ENCODE measurements at places on chromosomes 3 and 15.

- no peak for DNase-seq
Observed at GRCh38 chr15:42092398-42093318, 1.7 kb downstream of the PLA2G4D start.

DNA sequence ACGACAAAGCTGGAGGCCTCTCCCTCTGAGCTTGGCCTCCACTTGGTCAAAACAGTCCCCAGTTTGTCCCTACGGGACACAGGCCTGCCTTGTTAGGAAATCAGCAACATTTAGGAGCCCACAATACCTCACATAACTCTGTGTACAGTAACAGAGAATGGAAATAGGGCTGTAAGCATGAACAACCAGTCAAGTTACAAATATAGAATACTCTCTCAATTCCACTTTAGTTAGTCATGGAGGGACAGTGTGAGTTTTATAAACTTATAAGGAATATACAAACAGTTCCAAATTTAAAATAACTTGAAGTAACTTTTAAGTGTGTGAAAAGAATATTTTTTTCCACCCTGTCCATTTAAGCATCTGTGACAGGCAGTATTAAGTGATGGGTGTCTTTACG is 129.4 kb downstream of the PGPEP1L start:
- no peak for DNase-seq

DNA sequence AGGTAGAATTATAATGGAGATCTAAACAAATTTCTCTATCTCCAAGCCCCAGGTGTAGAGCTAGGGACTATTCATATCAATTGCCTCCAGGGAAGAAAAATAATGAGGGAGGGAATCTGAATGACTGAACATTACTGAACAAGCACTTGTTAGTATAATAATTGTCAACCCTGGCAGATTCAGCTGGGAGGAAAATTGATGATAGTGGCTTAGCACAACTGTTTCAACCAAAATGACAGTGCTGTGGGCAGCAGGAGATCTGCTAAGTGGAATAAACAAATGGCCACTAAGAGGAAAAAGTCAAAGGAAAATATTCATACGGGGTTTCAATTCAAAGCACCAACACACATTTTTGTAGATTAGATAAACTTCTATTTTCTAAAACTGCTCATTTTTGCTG is 294.9 kb upstream of the ZNF385D start:
- no peak for DNase-seq

DNA sequence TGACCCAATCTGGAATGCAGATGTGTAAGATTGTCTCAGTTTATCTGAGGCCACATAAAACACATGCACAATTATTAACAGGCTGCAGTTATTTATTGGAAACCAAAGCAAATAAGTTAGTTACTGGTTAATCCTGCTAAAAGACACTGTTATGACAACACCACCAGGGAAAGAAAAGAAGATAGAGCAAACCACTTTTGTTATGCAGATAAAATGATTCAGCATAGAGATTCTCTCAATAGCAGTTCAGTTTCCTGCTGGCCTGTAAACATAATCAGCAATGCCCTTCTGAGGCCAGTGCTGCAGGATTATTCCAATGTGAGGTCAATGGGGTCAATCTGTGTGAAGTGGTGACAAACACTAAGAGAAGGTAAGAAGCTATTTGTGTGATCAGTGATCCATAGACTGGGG is 244.4 kb downstream of the ZBTB20 start:
- DNase-seq: peak; percentile 67

GRCh38 chr3:124283652-124284023 is 291.7 kb upstream of the ROPN1 start:
- no peak for DNase-seq

GRCh38 chr3:119697394-119697793 is 5.4 kb upstream of the CFAP91 start:
- no peak for DNase-seq

DNA sequence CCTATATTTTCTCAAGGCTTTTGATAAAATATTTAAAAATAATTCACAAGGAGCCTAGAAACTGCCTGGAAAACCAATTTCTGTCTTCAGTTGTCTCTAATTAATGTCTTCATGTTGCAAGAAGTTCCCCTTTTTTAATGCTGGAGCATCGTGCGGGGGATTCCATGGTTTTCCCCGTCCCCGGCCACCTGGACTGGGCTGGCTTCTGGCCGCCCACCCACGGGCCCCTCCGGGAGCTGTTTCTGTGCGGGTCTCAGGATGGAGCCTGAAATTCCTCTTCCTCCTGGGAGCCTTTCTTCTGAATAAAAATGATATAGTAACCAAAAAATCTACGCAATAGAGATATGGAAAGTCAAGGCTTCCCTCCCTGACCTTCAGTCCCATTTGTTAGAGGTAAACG is 8.1 kb upstream of the LRRK1 start:
- DNase-seq: no peak

DNA sequence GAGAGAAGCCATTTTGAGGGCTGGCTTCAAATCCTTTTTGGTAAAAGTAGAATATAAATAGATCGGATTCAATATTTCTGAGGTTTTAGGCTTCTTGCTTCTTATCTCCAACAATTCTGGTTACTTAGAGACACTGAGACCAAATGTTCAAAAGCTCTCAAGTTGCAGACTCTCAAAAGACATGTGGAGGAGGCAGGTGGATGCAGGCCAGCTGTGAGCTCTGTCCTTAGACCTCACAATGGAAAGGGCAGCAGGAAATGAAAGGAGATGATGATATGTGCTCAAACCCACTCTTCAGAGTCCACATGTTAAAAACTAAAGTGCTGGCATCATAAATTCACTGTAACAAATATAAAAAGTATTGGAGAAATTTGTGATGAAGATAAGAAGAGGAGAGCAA is 424.9 kb upstream of the ALCAM start:
- no peak for DNase-seq

DNA sequence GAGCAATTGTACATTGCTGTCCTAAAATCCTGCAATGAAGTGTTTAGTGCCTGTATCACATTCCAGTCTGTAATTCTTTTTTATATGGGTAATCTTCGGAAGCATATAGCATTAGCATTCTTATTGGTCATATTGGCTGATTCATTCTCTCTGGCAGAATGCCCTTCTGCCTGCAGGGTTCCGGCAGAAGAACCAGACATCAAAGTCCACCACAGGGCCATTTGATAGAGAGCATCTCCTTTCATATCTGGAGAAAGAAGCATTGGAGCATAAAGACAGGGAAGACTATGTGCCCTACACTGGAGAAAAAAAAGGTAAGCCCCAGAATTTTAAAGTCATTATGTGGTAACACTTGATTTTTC is 39.6 kb downstream of the TMOD3 start:
- peak; percentile 69 for DNase-seq

DNA sequence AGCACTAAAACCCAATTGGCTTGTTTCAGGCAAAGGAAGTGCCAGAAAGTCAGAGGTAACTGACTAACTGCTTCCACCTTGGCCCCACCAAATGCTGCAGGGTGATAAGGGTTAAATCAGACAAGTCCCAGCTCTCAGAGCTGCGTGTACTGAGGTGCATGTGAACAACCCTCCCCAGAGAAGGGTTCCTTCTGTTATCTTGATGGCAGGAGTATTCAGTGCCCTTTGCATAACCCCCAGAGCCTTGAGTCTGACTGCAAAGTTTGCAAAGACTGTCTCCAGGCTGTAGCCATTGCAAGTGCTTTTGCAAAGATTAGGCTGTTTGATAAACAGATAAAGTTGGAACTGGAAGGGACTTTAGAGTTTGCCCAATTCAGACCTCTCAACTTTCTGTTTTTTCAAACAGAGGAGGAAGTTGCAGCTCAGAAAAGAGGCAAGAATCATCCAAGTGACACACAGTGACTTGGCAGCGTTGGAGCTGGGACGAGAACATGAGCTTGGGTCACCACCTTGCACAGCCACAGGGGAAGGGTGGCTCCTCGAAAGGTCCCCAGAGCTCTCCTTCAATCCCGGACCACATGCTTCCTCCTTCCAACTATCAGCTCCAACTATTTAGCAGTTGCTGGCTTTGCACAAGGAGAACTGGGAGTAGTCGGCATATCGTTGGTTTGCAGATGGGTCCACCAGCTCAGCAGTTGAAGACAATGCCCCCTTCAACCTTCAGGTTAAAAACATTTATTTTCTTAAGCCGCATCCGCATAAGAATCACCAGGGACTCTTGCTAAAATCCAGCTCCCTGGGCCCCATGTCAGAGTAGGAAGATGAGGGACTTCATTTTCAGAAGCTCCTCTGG is 224.8 kb upstream of the HES1 start:
- DNase-seq: peak; percentile 92

DNA sequence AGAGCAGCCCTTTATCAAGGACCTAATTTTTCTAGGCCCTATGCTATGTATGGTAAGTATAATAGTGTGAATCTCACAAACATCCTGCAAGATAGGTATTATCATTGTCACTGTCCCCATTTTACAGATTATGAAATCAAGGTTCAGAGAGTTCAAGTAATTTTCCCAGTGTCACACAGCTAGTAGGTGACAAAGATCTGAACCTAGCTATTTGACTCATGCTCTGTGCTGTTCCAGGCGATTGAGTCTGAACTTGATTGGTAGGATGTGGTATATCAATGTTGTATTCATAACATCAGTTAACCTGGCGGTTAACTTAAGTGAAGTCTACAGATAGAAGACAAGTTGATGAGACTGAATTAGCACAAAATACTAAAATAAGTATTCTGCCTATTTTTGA is 229.9 kb downstream of the CHST2 start:
- no peak for DNase-seq

DNA sequence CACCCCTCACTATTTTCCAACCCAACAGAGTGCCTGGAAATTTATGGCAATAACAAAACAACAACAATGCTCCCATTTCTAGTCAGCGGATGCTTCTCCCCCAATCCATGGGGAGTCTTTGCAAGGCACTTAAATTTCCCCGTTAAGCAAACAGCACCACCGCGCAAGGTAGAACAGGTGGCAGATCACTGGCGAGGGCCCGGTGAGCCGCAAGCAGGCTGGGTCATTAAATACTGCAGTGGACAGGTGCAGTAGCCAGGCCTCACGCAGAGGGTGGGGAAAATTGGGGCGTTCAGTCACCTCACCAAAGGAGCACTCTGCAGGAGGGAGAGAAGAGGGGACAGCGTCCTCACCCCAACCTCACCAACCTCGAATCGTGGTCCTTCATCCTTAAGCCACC is 147.5 kb downstream of the NTRK3 start:
- DNase-seq: no peak

GRCh38 chr3:37825744-37826400 is 35.8 kb upstream of the CTDSPL start:
- DNase-seq: no peak

- DNase-seq: peak; percentile 40
Observed at GRCh38 chr15:79168922-79169456, 78.4 kb upstream of the RASGRF1 start.
